ENCODE measurements at places on chromosomes 5 and 9. TPM values are rescaled to one million over a fixed set of nuclear protein-coding genes. Genes with fewer than 3 reads are reported as not detected.

GRCh38 chr5:149170299-149170698 lies 29.0 kb downstream of the ABLIM3 start:
- DNase-seq, result no peak

DNA sequence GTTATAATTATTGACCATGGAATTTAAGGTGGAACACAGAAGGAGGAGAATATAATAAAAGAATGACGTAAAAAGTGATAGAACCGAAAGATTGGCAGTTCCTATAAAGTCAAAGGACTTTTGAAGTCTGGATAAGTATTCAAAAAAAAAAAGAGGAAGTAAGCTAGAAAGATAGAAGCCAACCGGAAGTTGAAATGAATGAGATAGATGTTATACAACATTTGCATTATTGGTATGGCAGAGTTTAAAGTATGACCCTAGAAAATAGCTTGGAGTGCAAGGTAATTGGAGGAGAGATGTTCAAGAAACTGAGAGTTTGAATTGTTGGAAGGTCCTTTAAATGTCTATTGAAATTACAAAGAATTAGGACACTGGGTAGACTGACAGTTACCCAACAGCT lies 293.6 kb downstream of the FER start:
- no peak for DNase-seq

DNA sequence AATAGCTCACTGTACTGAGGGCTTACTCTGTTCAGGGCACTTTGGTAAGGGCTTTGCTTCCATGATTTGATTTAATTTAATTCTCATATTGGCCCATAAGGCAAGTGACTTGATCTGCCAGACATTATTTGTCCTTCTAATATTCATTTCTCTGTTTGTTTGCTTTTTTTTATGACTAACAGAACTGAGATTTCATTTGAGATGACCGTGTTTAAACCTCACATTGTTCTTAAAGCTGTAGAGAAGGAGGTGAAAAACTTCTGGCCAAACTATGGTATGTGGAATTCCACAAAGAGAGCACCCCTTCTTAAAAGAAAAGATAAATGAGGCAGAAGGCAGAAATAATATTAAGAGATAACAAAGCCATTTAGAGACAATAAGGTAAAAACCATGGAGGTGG lies 775.6 kb upstream of the ACO1 start:
- no peak for DNase-seq

DNA sequence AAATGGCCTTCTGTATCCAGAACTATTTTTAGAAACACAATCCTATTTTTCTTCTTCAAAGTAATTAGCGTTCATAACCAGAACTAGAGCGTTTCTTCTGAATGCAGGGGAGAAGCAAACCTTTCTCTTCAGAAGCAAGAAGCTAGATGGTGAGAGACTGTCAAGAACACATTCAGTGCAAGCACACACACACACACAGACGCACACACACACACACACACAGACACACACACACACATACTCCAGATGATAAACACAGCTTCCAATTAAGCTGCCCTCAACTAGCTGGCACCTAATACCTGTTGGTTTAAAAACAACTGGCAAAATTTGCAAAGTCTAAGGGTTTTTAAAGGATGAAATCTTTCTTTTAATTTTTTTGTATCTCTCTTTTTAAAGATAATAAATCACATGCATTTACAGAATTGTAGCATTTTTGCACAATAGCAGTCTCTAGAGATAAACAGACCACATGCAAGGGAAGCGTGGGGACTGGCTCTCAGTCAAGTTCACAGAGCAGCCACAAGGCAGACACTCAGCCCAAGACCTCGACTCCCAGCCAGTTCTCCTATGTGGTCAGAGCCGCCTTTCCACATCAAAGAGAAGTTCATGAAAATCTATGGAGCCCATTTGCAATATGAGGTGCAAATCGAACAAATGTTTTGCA lies 138.5 kb downstream of the TTLL11 start:
- DNase-seq, result no peak

DNA sequence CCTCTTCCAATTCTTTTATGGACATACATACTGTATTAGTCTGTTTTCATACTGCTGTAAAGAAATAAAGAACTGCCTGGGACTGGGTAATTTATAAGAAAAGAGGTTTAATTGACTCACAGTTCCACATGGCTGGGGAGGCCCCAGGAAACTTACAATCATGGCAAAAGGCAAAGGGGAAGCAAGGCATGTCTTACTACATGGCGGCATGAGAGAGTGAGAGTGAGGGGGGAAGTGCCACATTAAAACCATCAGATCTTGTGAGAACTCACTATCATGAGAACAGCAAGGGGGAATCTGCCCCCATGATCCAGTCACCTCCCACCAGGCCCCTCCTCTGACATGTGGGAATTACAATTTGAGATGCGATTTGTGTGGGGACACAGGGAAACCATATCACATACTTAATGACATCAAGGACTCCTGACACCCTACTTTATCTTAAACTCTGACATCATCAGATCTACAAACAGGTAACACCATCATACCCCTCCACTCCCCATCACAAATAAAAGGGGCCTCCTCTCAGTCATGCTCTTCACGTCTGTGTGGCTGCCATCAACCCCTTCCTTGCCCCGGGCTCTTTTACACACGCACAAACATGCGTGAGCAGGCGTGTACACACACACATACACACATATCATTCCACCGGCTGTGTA lies 9.7 kb downstream of the ANKRD33B start:
- no peak for DNase-seq

- DNase-seq, result no peak
These were observed 150.8 kb upstream of the PPP1R26 start for GRCh38 chr9:135328485-135329417.

DNA sequence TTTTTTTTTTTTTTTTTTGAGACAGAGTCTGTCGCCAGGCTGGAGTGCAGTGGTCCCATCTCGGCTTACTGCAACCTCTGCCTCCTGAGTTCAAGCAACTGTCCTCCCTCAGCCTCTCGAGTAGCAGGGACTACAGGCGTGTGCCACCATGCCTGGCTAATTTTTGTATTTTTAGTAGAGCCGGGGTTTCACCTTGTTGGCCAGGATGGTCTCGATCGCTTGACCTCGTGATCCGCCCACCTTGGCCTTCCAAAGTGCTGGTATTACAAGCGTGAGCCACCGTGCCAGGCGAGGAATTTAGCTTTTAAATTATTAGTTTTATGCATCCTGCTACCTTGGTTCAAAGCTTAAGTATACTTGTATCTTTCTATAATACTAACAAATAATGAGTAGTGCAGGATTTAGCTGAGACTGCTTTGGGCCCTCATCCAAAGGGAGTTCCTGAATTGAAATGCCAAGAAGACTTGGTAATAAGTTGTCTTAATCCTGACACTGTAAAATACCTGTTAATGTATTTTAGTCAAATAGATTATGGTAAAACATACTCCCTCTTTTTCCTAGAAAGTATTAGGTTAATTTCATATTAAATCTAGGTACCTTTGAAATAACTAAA lies 5.0 kb downstream of the CDC42SE2 start:
- no peak for DNase-seq

The MEGF10 gene
- 1.3 TPM for total RNA-seq

The GABBR2 gene
- 9.7 TPM for total RNA-seq

The ZNF618 gene
- total RNA-seq, result 12.1 TPM

The ZBTB5 gene
- 14.1 TPM for total RNA-seq

All from kidney epithelial cell (primary cell).